KBM-7 (cell line): ENCODE measurements at places on chromosomes 4 and X.

DNA sequence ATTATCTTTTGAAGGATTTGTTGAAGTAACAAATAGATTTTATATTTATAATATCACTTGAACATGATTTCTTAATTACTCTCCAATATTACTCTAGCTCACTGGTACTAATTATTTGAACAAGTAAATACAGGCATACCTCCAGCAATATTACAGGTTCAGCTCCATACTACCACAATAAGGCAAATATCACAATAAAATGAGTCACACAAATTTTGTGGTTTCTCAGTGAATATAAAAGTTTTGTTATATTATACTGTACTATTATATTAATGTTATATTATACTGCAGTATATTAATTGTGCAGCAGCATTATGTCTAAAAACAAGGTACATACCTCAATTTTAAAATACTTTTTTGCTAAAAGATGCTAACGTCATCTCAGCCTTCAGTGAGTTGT lies 22.4 kb upstream of the IQCM start:
- DNase-seq: no peak

DNA sequence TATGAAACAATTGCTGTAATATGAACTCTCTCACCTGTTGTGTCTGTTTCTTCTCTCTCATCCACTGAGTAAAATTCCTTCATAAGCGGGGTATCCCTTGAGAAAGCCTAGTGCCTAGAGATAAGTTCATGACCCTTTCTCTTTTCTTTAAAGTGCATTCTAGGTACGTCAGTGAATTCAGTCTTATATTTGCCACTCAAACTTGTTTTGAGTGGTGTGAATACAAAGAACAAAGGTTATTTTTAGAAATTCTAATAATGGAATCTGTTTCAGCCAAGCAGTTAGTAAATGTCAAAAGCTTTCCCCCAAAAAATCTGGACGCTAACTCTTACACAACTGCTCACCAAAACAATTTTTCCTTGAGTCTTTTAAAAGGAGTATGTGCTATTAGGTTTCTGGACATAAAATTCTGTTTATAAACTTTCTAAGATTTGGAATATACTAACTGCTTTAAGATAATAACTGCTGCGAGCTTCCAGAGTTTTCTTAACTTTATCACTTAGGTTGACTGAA lies 112.0 kb downstream of the VEGFC start:
- no peak for DNase-seq

DNA sequence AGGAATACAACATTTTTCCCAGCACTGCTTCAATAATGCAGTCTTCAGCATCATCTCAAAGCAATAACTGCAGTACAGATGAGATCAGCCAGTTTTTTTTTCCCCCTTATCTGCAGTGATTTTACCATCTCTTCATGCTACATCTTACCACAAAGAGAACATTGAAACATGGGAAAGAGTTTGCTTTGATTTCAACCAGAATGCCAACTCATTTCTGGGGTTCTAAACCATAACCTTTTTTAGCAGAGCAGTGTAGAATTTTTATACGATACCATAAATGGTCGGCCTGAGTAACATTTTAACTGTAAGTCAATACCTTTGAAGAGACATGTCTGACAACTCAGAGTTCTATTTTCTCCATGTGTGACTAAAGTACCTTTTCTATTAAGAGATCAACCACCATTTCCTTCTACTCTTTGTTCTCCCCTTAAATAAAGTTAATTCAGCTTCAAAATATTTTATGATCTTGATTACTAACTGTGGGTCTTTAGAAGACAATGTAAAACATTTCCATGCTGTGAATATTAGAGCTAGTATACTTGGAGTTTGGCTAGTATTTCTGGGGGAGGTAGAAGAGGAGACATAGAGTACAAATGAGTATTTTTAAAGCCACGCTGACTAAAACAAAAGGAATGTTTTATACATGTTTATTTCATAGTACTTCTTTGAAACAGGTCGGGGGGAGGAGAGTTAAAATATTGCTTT lies 69.1 kb downstream of the TET2 start:
- DNase-seq: no peak

- no peak for DNase-seq
Measured at GRCh38 chr4:174575436-174575835, 53.1 kb upstream of the HPGD start.

GRCh38 chr4:52657292-52657617 lies 1.8 kb downstream of the USP46 start:
- DNase-seq: no peak

DNA sequence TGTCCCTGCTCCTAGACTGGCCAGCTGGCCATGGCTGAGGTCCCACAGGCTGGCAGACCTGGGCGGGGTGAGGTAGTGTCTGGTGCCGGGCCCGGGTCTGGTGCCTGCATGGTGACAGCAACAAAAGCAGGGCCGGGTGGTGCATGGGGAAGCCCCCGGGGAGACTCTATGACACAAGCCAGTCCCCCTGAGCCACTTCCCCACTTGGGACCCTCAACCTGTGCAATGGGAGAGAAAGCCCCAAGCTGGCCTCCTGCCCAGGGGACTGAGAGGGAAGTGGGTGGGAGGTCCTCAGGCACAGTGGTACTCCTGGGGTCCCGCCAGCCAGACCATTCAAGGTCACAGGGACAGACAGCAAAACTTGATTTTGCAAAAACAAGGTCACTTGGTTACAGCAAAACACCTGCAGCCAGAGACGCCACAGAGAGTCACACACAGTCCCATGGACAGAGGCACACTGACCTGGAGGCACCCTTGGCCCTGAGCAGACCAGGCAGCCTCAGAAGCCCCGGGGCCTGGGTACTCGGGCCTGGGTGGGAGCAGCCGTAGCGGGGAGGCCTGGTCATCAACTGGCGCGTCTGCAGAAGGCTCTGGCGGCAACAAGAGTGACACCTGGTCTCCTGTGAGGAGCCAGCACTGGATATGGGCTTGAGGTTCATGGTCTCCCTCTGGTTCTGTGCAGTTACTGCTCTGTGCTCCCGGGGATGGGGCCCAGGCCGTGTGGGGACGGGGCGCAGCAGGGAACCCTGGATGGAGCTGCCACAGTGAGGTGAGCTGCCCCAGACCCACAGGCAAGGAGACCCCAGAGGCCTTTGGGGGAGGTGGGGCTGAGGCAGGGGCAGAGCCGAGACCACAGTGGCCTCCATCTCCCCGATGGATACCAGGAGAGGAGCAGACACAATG lies 60.6 kb downstream of the HTRA3 start:
- DNase-seq: no peak

- DNase-seq: no peak
Measured at GRCh38 chr4:166519774-166520173, 646.7 kb downstream of the TLL1 start.

DNA sequence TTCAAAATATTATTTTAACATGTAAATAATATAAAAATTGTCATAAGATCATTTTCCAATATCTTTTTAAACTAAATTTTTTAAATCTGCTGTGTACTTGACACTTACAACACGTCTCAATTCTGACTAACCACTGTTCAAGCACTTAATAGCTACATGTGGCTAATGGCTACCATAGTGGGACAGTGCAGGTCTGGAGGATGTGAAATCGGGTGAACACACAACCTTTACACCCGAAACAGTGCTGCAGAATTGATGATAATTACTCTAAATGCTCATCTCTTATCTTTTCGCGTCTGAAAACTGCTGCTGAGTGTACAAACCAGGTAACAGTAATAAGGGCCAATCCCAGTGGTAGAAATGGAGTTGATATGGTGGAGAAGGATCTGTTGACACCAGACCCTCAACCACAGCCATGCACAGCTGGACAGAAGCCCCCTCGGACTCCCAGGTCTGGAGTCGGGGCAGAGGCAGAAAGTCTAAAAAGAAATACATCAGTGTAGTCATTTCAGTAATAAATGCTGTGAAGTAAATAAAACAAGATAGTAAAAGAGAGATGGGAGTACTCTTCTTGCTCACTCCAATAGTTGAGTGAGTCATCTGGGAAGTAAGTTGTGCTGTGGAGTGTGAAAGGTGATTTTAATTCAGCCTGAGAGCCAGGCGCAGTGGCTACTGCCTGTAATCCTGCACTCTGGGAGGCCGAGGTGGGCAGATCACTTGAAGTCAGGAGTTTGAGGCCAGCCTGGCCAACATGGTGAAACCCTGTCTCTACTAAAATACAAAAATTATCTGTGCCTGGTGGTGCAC lies 150.0 kb downstream of the CBR4 start:
- DNase-seq: no peak

- DNase-seq: peak; percentile 20
Measured at GRCh38 chr4:156193800-156194199, 240.1 kb upstream of the CTSO start.

GRCh38 chr4:118086344-118086743 lies 52.1 kb downstream of the NDST3 start:
- DNase-seq: peak; percentile 19
